ENCODE measurements at places on chromosomes 1 and 21.

GRCh38 chr1:57839067-57839466, 415.2 kb upstream of the DAB1 start:
- no peak for DNase-seq

DNA sequence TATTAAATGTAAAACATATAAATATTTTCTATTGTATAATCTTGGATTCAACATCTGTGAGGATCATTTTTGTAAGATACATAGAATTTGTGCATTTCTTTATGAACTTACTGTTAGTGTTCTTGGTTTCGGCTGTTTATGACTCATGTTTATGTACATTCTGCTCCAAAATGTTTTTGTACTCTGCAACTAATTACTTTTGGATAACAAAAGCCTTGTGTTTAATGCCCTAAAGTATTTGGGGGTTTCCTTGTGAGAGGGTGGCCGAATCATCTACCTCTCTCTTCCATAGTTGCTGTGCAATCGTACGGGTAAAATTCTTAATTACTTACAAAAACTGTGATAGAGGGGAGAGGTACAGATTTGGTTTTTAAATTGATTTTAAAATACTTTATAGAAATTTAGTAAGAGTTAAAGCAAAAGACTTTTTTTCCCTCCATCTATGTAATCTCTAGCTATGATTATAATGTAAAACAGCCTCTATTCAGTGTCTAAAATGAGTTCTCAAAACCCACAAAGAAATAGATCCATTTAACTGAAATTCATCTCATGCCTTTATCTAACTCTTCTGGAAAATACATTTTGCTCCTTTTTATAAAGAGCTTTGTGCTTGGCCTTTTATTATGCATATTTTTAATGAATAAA, 38.7 kb upstream of the LRRC8C start:
- DNase-seq = no peak

DNA sequence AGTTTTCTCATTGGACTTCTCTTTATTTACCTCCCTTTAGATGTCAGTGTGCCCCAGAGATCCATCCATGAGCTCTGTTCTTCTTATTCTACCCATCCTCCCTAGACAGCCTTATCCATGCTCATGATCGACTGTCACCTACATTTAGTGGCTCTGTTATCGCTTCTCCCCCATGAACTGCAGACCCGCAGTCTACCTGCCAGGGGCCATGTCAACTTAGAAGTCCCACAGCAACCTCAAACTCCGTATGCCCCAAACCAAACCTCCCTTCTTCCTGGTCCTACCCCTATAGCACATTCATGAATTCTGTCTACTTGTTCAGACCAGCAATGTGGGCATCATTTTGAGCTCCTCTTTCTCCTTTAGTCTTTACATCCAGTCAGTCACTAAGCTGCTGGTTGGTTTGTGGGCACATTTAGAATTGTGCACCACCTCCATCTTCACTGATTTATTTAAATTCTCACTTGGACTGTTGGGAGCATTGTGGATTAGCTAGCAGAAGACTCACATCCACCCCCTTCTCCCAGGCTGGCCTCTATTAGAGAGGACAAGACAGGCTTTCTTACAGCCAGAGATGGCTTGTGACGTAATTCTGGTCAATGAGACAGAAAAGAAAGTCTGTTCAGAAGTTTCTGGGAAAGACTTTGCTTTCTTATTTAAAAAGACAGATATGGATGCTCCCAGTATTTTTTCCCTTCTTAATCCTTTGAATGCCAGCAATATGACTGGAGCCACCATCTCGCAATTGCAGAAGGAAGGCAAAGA, 19.1 kb downstream of the C1orf116 start:
- no peak for DNase-seq

DNA sequence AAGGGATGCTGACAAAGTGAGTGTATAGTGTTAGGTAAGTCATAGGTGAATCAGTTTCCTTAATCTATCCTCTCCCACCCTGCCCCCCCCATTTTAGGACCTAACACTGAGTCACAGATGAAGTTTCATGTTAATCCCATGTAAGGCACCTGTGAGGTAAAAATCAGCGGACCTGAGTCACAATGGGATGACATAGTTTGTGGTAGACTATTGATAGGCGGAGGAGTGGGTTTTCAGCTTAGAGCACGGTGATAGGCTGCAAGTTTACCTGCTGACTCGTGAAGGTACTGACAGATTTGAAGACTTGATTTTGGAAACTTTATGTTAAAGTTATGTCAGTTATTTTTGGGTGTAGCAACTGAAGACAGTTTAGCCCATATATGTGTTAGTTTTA, 1.7 kb downstream of the TOR1AIP1 start:
- DNase-seq = peak; percentile 15

DNA sequence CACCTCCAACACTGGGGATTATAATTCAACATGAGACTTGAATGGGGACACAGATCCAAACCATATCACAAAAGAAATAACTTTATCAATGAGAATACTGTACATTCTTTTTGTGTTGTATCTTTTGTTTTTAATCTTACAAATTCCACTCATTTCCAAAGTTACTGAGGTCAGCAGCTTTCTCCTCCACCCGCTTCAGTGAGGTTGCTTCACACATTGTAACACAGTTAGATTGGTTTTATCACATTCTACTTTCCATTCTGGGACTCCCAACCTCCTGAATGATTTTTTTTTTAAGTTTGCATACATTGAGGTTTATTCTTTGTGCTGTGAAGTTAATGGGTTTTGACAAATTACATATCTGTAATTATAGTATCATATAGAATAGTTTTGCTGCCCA, 43.8 kb downstream of the DDAH1 start:
- no peak for DNase-seq

DNA sequence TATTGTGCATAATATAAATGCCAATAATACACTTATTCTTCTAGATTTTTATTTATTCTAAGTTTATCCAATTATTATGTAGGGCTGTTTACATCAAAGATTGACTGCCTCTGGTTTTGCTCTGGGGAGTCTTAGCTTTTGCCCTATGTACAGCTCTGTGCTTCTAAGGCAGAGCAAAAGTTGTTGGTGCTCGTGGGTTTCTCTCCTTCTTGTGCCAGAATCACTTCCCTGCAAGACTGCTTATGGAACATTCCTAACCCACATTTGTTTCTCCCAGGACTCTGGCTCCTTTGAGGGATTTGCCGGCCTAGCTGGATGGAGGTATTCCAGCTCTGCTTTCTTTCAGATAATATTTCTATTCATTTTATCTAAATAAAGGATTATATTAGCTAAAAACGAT, 849.1 kb downstream of the USP25 start:
- DNase-seq = no peak

GRCh38 chr1:37660664-37661063, 26.0 kb upstream of the RSPO1 start:
- DNase-seq = no peak
